ENCODE measurements at places on chromosomes 5 and 9.

- ATAC-seq: no peak
Observed at GRCh38 chr5:179799644-179799973, 5.8 kb downstream of the LTC4S start.

DNA sequence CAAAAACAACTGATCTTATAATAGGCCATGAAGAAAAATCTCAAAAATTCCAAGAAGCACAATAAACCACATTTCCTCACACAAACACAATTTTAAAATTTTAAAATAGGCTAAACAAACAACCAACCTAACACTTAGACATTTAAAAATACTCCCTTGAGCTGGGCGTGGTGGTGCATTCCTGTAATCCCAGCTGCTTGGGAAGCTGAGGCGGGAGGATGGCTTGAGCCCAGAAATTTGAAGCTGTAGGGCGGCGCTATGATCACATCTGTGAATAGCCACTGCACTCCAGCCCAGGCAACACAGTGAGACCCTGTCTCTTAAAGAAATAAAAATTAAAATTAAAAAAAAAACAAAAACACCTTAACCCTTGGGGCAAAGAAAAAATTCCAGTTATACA lies 36.9 kb upstream of the TESK1 start:
- no peak for ATAC-seq

DNA sequence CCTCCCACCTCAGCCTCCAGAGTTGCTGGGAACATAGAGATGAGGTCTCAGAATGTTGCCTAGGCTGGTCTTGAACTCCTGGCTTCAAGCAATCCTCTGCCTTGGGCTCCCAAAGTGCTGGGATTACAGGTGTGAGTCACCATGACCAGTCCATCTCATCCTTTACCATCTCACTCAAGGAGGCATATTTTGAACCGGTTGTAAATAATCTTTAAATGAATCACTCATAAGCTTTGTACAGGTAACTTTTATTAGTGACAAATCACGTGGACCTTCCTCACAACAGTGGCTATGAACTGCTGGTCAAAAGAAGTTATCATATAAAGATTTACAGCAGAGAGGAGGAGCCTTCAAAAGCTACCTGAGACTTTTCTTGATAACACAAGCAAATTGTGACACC lies 70.7 kb downstream of the RFK start:
- no peak for ATAC-seq

GRCh38 chr5:140298183-140298601 lies 4.7 kb downstream of the PFDN1 start:
- ATAC-seq: no peak

DNA sequence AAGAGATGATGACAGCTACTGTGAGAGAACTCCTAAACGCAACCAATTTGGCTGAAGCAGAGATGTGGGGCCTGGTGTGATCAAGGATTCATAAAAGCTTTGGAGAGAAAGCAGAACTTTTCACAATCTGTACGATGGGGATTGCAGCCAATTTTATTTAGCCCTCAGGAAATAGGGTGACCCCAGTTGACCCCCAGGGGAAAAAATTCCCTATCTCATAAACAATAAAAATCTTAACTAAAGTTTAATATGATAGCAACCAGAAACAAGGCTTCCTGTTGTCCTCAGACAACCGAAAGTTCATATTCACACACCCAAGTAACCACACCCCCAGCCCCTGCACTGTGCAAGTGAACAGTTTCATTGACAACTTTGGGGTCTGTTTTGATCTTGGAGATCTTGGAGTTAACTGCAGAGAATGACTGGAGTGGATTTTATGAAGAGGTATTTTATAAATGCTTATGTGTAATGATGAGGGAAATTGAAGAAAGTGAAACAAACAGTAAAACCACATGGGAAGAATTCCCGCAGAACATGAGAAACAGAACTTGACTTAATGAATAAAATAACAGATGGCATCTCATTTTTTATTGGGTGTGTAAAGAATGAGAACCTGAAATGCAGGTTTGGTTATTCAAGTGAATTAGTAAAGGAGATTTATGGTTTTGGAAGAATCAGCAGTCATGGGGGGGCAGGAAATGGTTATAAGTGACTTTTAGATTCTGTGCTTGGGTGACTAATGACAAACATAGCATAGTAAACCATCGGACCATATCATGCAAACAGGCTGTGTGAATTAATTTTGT lies 94.5 kb downstream of the PDE4D start:
- ATAC-seq: no peak

DNA sequence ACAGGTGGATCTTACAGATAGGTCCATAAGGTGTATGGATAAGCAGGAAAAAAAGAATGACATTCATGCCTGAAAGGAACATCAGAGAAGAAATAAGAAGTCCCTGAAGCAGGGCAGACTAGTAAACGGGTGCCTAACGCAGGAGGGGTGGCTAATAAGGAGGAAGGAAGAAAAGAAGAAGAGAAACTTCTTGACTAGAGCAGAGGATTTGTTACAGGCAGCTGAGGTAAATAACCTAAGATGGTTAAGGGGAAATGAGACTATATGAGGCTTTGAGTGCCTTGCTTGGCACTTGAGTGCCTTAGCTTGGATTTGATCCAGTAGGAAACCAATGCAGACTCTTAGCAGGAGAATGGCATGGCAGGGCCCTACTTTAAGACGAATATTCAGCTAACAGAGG lies 313.5 kb upstream of the PDE4D start:
- no peak for ATAC-seq

DNA sequence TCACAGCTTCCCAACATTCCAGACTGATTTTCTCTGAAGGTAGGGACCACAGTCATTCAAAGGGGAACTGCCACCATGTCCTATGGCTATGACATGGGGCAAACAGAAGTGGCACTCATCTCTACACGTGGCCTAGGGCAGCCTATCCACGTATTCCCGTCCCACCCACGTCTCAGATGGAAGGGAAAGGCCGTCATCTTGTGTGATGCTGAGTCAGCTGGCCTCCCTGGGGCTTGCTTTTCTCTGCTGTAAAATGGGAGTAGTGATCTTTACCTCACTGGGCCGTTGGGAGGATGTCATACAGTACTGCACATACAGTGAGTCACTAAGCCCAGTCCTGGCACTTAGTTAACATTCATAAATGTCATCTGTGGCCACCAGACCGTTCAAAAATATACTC lies 72.3 kb downstream of the RAPGEF1 start:
- no peak for ATAC-seq

DNA sequence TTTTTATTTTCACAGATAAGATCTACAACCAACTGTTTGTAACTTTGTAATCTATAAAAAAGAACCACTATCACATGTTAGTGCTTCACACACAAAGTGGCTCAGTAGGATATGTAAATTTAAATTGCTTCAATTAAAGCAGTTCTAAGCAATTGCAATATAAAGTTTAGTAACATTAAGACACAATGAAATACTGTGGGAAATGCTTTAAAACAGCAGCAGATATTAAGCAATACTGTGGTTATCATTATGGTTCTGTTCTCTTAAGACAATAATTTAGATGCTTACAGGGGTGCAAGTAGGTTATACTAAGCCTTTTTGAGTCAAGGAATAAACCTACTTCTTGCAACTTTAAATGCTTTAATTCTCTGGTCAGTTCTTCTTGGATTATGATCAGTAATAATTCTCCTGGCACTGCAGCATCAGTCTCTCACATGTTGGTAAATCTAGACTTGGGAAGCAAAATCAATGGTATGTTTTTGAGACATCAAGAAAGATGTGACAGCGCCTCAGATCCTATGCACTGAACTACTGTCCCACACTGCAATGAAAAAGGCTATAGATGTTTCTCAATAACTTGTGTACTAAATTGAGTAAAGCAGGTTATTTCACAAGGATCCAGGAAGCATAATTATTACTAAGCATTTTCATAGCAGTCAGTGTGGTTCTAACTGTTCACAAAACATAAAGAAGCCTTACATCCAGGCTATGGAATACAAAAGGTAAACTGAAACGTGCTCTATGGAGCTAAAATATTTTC lies 338.7 kb upstream of the PDE4D start:
- ATAC-seq: no peak

DNA sequence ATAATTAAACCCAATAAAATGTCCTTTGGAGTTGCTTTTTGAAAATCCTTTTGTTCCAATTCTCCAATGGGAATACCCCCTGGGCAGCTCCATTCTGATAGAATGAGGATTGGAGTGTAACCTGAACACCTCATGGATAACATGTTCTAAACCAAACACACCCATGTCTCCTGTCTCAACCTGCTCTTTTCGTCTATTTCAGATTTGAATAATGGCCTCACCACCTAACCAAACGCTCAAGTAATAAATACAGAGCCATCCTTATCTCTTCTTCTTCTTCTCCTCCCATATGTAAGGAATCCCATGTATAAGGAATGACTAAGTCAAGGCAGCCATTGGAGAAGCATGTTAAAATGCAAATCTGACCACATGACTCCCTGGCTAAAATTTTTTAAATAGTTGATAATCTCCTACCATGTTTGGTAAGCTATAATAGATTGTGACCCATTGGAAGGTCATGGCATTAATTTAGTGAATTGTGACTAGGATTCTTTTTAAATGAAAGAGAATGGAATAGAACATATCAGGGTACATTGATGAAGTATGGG lies 26.0 kb downstream of the ELL2 start:
- ATAC-seq: no peak

DNA sequence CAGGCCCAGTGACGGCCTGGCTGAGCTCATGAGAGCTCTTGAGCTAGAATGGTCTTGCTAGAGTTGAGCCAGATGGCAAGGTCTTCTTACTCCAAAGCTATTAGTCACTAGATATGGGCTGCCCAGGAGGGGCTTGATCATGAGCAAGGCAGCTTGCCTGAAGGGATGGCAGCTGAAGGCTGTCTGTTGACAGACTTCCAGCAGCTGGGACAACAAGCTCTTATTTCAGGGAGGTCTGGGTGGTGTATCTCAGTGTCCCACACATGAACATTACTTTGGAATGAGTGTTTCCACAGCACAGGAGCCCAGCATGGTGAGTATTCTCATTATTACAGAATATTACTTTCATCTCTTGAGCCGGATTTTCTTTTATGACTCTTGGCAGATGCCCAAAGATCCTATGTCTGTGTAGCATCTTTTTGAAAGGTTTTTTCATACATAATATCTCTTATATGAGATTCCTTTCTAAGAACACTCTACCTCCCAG lies 414.1 kb downstream of the ARHGEF28 start:
- peak; percentile 43 for ATAC-seq

DNA sequence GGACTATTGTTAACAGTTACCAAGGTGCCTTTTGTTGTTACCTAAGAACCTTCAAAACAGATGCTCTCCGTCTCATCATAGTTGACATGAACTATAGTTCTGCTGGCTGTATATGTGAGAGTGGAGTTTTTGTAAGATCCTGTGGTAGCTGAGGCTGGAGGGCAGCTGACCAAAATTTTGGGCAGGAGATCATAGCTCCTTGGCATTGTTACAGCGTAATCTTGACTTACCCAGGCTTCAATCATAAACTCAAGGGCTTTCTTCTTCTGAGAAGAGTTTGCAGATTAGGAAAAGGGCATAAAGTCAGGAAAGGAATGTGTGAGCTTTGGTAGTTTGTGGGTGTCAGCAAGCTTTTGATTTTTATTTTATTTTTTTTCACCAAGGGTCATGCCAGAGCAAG lies 34.5 kb downstream of the RCL1 start:
- no peak for ATAC-seq

DNA sequence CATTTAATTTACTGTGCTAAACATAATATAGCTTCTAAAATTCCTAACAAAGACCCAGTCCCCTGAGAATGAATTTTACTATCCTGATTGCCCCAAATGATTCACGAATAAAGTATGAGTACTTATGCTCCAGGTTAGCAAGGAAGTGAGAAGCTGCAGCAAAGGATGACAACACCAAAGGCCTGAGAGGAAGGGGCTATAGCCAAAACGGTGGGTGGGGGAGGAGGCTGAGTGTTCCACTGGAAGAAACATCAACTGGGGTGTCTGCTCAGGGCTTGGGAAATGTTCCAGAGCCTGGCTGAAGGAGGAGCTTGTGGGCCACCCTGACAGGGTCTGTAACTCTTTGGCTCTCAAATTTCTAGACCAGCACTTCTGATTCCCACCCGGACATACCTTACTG lies 157.3 kb downstream of the ADAMTS12 start:
- ATAC-seq: no peak
